ENCODE measurements at places on chromosomes 16 and 17.

DNA sequence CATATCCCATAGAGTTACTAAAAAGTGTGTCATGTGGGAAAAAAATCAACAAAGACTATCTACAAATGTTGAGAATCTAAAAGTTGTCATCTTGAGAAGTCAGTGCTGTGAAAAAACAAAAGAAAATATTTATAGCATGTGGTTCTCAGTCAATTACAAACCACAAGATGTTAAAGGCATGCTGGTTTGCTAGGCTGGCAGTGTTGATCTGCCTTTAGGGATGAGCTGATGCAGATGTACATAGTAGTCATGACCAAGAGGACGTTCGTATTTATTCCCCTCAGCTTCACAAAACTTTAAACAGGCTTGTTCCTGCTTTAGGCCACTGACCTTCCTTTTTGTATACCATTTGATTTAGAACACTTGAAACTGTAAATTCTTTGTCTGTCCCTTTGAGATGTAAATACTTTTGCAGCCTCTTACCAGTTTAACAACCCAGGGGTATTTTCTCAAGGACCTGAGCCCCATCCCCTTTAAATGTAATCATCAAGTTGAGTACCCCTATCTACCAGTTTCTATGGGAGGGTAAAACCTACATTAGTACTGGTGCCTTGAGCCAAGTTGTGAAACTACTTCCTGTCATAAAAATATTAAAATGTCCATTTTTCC, 446.6 kb downstream of the KCNJ18 start:
- no peak for DNase-seq

- DNase-seq = no peak
Observed at GRCh38 chr17:63116967-63117830, 151.2 kb downstream of the TANC2 start.

GRCh38 chr17:79438058-79438457, 172.8 kb downstream of the RBFOX3 start:
- DNase-seq = no peak

GRCh38 chr17:44900894-44901293, 1.6 kb upstream of the EFTUD2 start:
- no peak for DNase-seq

- no peak for DNase-seq
Observed at GRCh38 chr17:72205357-72205756, 84.5 kb downstream of the SOX9 start.

DNA sequence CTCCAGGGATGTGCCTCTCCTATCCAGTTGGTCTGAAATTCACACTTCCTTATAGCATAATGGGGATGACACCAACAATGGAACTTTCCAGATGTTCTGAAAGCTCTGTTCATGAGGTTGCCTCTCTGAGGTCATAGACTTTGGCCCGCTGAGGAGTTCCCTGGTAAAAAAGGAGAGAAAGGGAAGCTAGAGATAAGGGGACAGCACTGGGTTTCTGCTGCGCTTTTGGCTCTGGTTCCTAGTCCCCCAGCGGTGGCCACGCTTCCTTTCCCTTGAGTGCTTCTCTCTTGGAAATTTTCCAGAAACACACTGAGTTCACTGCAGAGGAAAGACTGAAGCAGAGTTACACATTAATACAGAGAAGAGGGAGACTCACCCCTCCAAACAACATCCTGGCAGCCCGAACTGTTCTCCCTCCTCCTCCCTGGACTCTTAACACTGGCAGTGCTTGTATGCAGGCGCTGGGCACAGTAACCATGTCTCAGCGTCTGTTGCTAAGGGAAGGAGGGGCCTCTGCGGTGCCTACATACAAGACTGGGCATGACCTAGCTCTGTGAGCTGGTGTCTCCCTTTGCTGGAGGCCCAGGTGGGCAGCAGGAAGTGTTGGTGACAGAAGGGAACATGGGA, at the start of gene DNAH3:
DNAH3 (minus strand) TSS at position 472 of the 627 bp plus-strand sequence. CDS start 527 bp downstream, outside the sequence.
- peak; percentile 49 for DNase-seq

Measured in NCI-H1092 treated with DMSO at 0.1 percent for 48 hours (cell line).